ENCODE measurements at places on chromosomes 7 and 10. TPM values are rescaled to one million over a fixed set of nuclear protein-coding genes. Genes with fewer than 3 reads are reported as not detected.

Gene NAT16
- total RNA-seq = not detected

Gene ATP6V0A4
- not detected for total RNA-seq

Gene NRCAM
- total RNA-seq = 0.78 TPM

Gene ZNF804B
- not detected for total RNA-seq

Gene FHIP2A
- 10.2 TPM for total RNA-seq

DNA sequence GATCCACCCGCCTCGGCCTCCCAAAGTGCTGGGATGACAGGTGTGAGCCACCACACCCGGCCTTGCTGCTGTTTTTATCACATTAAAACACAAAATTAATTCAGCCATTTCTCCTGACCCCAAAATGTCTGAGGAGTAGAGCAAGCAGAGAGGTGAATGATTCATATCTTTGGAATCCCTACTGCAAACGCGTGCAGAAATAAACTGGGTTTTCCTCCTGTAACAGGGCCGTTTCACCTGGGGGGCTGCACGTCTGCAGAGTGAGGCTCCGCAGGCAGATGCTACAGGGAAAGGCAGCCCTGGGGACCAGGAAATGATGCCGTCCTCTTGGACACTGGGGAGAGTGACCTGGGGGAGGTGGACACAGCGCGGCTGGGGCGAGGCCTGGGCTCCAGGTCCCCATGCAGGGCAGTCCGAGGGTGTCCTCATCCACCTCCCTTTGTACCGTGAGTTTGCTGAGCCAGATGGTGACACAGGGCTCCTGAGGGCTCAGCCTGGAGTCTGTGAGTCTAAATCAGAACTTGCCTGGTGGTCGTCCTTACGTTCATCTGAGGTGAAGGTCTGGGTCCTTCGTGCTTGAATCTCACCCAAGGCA is 41.9 kb downstream of the PDGFA start:
- DNase-seq = no peak

DNA sequence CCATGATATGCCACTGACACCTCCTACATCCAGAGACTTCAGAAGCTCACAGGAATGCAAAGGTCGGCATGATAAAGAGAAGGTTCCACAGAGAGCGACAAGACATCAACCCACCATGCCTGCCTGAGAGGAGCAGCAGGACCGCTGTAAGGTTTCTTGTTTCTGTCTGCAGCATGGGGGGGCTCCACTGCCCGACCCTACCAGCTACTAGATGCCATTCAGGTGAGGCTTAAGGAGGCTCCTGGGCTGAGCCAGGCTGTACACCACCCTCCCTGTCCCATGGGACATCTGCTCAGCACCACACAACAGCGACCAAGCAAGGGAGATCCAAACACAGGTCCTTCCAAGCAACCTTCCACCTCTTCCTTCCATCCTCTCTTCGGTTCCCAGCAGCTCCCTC is 234.6 kb downstream of the TNS3 start:
- no peak for DNase-seq
